Tibial nerve (tissue), 4 donors: ENCODE measurements at places on chromosomes 7 and 10.

DNA sequence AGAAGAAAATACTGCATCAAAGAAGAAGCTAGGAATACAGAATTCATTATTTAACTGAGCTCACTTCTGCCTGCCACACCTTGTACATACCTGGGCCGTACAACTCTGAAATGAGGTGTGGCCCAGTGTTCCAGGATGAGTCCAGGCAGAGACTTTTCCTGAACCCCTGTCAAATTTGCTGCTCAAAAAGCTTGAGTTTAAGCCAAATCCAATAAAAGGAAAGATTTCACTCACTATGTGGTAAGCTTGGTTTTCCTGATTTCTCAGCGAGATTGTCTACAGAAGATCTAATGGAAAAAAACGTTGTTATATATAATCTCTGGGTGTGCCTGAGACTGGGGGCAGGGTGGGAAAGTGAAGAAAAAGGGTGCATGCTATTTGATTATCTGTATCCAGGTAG is 72.1 kb upstream of the EGFR start:
- no peak for DNase-seq

DNA sequence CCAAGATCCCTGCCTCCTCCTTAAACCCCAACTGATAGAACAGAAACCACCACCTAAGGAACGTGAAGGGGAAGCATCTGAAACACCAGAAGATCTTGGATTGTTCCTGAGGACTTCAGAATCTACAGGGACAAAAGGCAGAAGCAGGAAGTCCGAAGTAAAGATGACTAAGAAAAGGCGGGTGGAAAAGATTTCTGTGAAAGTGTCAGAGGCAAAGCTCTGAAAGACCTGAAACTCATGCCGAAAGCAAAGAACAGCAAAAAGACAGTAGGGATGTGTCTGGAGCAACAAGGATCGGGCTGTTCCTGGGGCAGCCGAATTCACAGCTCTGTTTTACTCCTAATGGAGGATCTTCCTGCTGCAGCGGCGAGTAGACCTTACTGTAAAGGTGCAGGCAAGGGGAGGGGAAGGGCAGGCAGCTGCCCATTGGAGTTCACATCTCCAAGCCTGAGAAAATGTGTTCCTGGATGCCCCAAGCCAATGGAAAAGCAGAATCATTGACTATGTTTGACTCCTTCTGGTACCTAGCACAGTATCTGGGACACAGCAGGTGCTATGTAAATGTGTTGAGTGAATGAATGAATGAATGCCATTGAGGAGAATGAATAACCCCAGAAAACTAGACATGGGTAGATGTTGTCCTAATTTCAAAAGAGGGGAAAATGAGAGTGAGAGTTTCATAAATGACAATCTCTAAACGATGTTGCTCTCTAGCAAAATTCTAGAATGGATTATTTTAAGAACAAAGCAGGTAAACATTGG is 40.4 kb downstream of the PDIA4 start:
- DNase-seq, result no peak

DNA sequence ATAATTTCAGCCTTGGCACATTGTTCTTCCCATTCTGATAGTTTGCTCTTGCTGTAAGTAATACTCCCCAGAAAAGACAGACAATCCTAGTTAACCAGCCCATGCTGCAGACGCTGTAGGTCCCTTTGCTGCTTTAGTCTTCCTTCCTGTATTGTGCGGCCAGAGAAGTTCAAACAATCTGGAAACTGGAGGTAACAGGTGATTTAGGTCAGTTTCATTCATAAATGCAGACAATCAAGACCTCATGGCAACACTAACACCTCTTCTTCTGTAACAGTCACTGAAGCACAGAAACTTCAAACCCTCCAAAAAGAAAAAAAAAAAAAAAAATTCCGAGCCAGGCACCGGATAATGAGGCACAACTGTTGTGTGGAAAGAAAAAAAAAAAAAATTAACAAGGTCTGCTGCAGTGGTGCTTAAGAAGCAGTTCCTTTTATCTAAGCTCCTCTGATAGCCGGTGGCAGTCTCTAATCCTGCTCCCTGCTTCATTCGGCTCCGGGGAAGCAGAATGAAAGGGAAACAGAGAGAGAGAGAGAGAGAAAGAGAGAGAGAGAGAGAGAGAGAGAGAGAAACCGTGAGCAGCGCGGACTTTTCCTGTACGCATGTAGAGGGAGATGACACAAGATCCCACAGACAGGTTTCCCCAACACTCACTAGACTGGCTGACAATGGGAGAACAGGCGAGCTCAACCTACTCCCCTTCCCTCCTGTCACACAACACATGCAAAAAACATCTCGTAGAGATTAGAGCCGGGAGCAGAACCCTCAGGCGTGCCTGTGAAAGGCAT is at the start of gene SEMA3A:
SEMA3A (minus strand) TSS at position 306 of the 788 bp plus-strand sequence; CDS start at position 103, 203 bp downstream.
- DNase-seq, result no peak

DNA sequence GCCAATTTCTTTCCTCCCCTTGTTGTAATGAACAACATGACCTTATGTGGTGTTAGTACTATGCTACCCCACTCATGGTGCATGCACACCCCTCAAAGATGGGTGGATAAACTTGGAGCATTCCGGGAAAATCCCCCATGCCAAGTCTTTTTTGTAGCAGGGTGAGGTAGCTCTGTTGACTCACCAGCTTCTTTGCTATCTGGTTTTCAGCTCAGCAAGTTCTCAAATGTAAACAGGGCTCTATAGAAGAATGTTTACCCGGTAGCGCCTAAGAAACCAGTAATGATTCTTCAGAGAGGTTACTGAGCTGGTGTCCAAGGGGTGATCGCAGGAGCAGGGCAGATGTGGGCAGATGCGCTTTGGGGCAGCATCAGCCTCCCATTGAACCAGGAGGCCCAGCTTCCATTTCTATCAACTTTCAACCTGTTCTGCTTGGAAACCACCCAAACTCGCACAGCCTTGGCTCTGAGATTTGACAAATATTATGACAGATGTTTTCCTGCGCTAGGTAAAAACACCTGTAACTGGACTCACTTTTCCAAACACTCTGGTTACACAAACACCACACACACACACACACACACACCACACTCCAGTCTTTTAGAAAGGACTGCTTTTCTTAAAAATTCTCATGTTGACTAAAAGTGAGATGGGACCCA is 87.8 kb downstream of the ZRANB1 start:
- DNase-seq, result no peak

GRCh38 chr10:121285406-121286196 is 312.6 kb downstream of the FGFR2 start:
- no peak for DNase-seq

GRCh38 chr10:118163217-118163616 is 116.5 kb upstream of the RAB11FIP2 start:
- no peak for DNase-seq

DNA sequence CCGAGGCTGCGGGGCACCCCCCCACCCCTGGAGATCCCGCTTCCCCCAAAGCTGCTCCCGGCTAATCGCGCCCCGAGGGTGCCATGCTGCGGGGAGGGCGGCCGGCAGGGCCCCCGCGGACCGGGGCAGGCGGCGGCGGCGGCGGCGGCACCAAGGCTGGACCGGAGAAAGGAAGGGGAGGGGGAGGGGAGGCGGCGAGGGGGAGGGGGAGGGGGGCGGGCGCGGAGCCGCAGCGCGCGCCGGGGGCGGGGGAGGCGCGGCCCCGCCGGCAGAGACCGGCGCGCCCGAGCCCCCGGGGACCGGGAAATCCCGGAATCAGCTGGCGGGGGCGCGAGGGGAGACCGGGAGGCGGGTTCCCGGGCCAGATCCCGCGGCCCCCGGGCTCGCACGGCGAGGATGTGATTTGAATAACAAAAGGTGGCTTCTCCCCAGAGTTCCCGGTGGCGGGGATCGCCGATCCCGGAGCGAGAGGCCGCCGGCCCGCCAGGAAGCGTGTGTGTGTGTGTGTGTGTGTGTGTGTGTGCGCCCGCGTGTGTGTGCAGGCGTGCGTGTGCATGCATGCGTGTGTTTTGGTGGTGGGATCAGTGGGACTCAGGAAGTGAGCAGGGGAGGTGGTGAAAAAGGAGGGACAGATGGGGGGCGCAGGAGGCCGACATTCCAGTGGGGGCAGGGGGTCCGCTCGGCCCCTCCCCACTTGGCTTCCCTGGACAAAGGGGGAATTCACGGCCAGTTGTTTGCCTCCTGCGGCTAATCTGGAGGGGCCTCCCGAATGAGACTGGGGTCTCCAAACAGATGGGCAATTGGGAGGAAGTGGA is 99.5 kb downstream of the HIP1 start:
- DNase-seq, result peak; percentile 29

GRCh38 chr7:133081599-133082389 is at the start of gene CHCHD3:
TSS of gene CHCHD3 (minus strand) at chr7:133082090. CDS start at chr7:133081937, 153 bp downstream.
- peak; percentile 97 for DNase-seq

DNA sequence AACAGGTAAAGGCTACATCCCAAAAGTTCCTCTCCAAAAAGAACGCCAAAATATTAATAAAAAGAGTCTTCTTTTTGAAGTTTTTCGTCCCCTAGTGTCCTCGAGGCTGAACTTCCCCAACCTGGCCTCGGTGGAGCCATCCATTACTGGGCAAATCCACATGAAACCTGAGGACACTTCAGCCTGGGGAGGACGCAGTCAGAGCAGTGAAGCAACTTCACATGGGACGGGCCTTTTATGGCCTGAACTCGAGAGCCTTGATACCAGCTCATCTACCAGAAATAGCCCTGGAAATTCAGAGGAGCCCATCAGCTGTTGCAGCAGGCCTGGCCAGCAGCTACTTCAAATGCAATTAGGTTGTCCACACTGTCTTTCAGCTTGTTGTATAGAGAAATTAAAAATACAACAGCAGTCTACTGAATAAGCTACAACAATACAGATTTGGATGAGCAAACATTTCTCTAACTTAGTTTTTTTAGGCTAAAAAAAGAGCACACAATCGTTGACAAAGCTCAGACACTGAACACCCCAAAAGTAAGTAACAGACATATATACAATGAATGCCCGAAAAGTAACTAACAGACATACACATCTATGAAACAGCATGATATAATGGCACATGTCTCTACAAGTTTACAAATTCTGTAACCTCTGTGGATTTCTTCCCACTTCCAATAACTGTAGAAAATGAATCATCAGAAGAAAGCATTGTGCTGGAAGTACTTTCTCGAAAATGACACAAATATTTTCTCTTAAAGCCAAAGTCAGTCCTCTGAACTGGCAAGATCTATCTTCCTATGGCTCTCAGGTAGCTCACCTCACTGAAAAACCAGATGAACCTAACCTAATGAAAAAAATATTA is at the start of gene SVIL:
SVIL (minus strand) TSS at position 208 of the 862 bp plus-strand sequence. CDS start 79,913 bp downstream, outside the sequence.
- peak; percentile 49 for DNase-seq
